ENCODE measurements at places on chromosomes 11 and 22.

DNA sequence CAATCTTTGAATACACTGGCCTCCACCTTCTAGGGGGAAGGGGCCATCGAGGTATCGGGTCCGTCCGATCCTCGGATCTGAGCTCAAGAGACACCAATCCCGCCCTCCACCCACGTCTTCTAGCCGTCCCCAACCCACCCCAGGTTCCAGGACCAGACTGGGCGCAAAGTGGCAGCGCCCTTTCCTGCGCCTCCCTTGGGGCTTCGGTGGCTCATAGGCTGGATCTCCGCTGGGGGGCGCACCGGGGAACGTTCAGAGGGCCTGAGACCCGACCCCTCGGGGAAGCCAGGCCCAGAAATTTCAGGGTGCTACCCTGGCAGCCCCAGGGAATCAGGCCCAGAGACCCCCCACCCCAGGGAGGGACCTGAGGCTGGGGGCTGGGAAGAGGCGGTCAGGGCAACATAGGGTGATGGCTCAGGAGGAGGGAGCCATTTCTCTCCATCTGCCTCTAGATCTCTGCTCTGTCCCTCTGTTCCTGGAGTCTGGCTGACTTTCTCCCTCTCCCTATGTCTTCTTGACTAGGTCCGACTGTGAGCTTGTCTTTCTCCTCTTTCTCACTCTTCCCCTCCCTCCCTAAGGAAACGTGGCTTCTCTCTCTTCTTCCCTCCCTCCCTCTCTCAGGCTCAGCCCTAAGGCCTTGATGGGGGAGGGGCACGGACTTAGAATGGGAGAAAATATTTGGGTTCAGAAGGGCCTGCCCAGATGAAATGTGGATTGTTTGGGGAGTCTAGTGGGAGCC, 1.1 kb downstream of the CREB3L1 start:
- peak; percentile 88 for DNase-seq

GRCh38 chr11:120576606-120577005, 65.1 kb downstream of the GRIK4 start:
- DNase-seq = no peak

GRCh38 chr22:26586556-26587325, 3.2 kb downstream of the TPST2 start:
- no peak for DNase-seq

DNA sequence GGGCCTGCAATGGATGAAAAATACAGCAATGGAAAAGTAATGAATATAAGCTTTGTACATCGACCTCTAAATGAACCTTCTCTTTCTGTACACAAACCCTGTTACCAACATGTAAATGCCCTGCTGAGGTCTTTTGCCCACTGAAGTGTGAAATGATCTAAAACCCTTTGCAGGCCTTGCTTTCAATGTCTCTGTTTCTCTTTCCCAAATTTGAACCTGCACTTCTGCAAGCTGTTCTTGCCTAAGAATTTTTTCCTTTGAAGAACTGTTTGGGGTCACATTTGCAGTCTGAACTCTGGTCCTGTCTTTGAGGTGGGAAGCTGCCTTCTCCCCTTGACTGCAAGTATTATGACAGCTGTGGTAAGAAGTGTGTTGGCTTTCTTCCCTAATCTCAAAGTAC, 1237.1 kb downstream of the FAM181B start:
- DNase-seq = no peak

- no peak for DNase-seq
Observed at GRCh38 chr11:114233755-114234154, 62.4 kb upstream of the NNMT start.
